ENCODE measurements at places on chromosomes 11 and 22.

DNA sequence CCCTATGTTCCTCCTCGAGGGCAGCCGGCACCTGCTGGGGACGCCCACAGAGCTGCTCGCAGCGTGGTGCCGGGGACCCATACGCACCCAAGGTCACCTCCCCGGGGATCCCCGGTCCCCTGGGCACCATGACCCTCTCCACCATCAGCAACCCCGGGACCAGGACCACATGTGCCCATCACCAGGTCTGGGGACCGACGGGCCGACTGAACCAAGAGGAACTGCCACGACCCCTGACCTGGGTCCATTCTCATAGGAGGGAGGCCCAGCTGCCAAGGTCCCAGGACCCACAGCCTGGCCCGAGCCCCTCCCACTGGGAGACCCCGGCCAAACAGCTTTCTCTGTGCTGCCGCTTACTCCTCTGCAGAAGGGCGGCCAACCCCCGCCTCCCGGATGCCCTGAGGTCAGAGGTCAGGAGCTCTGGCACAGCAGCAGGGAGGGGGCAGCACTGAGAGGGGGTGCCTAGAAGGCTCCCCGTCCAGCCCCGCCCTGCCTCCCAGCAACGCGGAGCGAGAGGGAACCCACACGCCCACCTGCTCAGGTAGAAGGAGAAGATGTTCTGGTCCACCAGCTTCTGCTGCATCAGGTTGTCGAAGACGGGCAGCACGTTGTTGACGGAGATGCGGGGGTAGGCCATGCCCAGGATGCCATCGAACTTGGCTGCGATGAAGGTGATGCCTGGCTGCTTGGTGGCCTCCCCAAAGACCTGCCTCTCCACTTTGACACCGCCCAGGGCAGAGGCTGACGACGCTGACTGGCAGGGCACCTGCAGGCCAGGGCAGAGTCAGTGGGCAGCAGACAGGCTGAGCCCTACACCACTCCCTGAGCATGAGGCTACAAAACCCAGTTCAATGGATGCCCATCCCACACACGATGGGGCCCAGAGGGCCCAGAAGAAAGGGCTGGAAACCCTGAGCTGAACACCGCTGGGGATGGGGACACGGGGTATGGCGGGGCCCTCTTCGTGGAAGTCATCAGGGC lies 6.6 kb downstream of the CTSD start:
- no peak for DNase-seq

DNA sequence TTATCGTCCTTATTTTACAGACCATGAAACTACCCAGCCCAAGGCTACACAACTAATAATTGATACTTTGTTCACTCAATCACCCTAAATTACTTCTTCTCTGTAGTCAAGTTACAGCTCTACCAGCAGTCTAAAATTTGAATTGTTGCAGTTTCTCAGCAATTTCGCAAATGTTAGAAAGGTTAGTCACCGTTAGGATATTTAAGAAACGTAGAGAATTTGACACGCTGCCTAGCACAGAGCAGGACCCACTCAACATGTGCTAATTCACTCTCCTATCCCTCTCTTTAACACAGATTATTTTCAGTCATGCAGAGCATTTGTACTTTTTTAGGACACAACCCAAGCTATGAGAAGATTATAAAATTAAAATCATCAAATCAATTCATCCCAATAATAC lies 771.1 kb upstream of the LUZP2 start:
- DNase-seq = no peak

- DNase-seq = no peak
Measured at GRCh38 chr22:37633089-37633624, 6.3 kb upstream of the SH3BP1 start.

DNA sequence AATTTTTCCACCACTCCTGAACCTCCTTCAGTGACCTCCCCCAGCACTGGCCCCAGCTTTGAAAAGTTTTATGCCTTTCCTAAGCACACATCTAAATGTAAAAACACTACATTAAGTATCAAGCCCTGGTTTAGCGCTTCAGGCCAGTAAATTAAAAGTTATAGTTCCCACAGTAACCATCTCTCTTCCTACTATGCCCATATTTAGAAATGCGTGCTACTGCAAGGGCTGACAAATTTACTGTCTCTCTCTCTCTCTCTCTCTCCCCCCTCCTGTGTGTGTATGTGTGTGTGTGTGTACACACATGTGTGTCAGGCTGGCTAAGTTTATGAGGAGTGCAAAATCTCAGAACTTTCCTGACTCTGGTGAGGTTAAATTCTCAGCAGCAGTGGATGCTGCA lies 231.4 kb downstream of the LARGE1 start:
- DNase-seq = no peak

GRCh38 chr22:27726331-27726685 lies 75.2 kb downstream of the MN1 start:
- no peak for DNase-seq

DNA sequence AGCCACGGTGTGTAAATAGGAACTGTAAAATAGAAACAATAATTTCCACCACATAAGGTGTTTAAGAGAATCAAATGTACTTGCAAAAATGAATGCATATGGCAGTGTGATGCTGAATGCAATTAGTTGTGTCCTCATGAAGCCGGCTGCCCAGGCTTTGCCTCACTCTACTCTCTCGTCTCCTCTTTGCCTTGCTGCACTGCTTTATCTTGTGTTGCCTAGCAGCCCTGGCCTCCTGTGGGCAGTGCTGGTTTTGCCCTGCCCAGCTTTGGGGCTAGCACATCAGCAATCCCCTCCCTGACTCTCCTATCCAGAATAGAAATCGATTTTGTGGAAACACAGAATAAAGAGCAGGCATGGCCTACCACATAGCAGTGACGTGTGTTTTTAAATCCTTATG lies 30.0 kb downstream of the LRRC32 start:
- DNase-seq = no peak

GRCh38 chr11:65416841-65417701 lies 5.5 kb upstream of the NEAT1 start:
- DNase-seq = no peak

DNA sequence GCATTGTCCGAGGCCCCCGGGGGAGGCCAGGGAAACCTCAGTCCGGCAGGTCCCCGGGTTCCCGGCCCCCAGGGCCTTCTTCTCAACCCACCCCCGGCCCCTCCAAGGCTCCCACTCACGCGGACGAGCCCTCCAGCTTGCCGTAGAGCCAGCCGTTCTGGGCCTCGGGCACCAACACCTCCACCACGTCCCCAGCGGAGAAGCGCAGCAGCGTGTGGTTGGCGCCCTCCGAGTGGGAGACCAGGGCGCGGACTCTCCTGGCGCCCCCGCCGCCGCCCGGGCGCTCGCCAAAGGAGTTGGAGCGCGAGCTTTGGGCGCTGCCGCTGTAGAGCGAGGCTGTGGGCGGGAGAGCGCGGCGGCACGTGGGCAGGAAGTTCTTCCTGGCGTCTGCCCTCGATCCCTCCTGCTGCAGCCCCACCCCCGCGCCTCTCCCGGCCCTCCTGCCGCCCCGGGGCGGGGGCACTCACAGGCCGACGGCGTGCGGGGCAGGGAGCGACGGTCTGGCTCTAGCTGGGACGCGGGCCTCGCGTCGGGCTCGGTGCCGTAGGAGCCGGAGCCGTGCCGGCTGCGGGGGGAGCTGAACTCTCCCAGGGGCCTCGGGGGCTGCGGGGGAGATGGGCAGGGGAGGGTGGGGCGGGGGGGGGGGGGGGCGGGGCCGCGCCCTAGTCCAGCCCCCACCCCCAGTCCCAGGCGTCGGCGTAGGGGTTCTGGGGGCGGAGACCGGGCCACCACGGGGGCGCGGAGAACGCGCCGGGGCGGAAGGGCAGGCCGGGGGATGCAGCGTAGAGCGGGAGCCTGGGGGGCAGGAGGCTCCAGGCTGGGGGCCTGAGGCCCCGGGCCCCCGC lies 4.9 kb upstream of the SLC16A8 start:
- DNase-seq = no peak

DNA sequence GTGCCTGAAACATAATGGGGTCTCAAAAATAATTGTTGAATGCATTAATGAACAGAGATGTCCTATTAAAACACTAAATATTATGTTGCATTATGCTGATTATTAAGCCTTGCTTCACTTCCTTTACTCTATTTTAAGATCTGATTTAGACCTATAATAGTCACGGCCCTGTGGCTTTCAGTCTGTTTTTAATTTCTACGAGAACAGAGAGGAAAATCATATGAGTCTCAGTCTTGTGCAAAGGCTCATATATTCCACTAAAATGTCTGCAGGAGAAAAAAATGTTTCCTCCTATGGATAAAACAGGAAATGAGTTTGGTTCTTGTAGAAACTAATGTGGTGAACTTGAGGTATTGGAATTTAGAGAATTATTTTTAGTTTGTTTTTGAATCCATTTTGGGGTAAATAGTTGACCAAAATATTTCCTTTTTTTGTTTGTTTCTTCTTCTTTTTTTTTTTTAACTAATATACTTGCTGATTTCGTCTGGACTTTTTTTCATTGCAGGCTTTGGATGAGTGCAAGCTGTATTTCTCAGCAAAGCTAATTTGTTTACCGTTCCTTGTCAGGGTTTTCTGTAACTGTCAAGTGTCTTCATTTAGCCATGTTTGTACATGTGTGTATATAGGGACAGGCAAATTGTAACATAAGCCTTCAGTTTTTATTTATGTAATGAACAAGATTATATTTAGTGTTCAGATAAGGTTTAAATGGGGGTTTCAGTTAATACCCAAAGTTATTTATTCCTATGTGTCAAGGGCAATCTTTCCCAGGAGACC lies 139.1 kb upstream of the DDI1 start:
- no peak for DNase-seq

- DNase-seq = no peak
Measured at GRCh38 chr11:117419482-117420142, 92.0 kb downstream of the CEP164 start.

DNA sequence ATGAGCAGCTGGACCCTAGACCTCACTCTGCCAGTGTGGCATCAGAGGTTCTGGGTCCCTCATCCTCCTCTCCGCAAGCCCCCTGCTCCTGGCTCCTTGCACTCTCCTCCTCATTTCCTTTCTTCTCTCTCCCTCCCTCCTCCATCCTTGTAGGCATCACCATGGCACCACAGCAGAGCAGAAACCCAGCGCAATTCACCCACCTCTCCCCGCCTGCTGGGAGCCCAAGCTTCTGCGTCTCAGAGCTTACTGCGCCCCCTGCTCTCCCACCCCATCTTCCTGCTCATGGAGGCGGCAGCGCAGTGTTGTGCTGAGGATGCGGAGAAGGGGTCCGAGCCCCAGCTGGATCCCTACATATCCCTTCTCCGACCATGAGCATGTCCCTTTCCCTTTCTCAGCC lies 1.7 kb downstream of the CHRM1 start:
- DNase-seq = no peak

- no peak for DNase-seq
Measured at GRCh38 chr11:65623852-65624616, 8.5 kb downstream of the PCNX3 start.

DNA sequence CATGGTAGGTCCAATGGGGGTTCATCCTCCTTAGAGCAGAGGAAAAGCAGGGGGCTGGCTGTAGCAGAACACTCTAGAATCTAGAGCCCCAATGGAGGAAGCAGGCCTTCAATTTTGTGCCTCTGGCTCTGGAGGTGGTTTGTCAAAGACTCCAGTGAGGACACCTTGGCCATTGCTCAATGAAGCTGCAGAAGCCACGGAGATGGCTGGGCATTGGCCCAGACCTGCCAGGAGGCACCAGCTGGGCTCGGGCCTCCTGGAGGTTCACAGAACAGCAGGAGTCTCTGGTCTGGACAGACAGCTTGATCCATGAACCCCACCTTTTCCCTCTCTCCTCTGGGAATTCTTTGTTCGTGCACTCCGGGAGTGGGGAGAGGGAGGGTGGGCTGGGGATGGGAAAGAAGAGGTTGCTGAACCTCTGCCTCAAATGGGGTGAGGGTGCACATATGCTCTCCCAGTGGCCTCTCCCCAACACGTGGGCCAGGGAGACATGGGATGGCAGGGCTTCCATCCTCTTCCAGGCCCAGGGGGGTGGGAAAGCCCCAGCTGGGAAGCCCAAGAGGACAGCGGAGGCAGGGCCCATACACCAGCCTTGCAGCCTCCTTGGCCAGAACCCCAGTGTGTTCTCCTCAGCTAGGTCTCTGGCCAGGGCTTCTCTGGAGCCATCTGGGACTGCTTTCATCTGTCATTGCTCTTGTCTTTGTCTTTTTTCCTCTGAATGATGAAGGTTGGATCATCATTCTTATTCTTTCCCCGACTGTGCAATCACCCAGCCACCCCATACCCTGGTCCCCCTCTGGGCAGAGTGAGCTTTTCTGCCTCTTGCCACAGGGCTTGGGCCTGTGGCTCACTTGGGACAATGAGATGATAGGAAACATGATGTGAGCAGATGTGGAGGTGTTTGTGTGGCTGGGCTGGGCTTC lies 1019.4 kb downstream of the BRD1 start:
- no peak for DNase-seq

DNA sequence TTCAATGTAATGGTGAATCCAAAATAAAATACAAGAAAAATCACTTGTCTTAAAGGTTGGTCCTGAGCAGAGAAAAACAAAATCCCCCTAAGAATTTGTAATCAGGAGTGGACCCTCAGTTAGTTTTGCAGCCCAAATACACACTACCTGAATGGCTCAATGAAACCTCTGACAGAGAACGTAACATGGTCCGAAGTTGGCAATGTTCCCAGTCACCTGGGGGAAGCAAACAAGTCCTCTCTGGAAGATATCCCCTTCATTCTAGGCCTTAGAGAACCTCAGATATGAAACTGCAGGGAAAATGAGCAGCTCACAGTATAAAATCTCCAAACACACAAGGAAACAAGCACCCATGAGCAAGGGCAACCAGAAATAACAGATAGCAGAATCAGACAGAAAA lies 58.2 kb downstream of the MORC2 start:
- no peak for DNase-seq

DNA sequence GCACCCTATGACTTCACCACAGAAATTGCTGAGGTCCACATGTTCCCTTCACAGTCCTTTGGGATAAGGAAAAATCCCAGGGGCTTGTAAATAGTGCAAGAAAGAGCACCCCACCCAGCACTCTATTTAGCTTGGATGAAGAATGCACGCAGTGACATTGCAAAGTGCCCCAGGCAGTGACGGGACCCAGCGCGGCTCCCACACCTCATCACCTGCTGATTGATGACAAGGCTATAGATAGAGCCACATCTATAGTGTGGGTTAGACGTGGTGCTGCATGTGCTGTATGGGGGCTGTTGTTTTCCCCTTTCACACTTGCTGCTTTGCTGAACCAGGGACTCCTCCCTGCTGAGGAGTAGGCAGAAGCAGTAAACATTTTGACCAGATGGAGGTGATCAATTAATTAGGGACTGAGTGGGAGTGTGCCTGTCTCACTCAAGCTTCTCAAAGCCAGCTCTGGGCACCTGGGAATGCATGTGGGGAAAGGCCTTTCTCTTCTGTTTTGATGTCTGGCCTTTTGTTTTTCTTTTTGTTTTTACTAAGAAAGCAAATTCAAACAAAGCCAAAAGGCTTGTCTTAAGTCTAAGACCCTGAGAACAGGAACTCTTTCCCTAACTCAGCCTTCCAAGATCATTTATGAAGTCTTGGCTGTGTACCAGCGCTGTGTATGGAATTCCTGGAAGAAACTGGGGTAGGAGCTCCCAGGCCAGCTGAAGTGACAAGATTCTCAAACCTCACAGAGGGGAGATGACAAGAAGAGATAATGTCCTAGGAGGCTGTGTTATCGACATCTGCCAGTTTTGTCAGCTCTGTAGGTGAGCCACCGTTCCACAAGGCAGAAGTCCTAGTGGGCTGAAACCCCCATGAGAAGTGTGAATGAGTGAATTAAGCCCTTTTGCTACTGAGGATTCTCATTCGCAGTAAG lies 219.7 kb downstream of the BARX2 start:
- DNase-seq = no peak

- DNase-seq = no peak
Measured at GRCh38 chr11:112175599-112175952, 264 bp downstream of the BCO2 start.

GRCh38 chr22:29270475-29271271 lies 2.6 kb downstream of the EWSR1 start:
- DNase-seq = no peak
